Hepatic stellate cell (primary cell): ENCODE measurements at places on chromosomes 1 and 21.

DNA sequence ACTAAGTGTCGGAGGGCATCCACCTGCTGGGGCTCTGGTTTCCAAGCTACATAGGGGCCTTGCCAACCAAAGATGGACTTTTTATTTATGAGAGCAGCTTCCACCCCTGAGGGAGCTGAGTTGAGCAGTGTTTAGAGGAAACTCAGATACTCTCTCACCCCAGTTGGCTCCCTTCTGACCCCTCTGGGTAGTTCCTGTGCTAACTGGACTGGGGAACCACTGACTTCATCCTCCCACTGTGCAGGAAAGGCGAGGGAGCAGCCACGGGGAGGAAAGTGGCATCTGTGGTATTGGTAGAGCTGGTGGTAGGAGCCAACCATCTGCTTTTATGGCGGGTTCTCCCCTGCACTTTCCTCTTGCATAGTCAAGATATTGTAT is 70.4 kb downstream of the MPZL1 start:
- no peak for DNase-seq

DNA sequence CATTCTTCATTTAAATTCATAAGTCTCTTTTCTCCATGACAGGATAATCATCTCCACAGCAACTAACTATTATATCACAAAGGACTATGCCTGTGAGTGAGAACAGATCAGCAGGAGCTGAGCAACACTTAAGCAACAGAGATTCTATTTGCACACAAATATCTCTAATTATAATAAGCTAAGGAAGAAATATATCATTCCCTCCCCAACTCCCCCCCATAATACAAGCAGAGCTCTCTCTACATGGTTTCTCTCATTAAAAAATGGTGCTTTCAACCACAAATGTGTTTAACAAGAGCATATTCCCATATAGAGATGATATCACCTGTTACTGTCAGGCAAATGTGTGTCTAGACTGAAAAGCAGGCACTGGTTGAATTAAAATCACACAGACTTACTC is 34.5 kb upstream of the NIBAN1 start:
- DNase-seq, result no peak

DNA sequence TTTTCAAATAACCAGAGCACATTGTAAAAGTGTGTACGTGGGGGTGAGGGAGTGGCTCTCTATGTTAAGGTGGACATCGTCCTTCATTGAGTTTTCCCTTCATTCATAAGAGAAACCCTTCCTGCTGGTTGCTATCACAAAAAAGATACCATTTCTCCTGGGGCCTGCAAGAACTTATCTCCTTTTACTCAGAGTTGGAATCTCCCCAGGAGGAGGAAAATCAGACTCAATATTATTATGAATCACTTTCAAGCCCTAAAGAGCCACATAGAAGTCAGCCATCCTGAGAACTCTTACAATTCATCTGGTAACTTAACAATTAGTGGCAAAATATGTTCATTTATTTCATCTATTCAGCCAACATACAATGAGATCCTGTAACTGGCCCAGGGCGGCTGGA is 27.1 kb upstream of the TGFBR3 start:
- no peak for DNase-seq

GRCh38 chr21:17930093-17930492 is 110.9 kb upstream of the C21orf91 start:
- no peak for DNase-seq

DNA sequence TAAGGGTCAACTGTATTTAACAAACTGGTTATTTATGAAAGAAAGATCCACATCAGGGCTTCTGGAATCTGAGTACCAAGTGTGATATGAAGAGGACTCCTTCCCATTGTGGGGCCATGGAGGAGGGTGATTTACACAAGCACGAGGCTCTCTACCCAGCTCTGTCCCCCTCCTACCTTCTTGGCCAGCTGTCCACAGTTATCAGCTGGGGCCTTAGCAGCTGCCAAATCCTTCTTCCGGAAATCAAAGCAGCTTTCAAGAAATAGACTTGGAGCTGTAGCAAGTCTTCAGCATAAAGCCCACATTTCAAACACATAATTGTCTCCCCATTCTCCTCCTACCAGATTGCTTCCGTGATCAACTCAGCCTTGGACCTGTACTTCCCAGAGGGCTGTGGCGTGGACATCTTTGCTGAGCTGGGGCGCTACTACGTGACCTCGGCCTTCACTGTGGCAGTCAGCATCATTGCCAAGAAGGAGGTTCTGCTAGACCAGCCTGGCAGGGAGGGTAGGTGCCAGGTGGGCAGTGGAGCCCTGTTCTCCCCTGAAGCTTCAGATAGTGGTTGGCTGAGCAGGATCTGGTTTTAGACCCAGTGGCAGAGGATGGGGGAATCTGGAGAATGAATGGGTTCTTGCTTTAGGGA is 15.5 kb downstream of the AZIN2 start:
- no peak for DNase-seq

GRCh38 chr1:209854196-209854595 is 26.4 kb downstream of the UTP25 start:
- no peak for DNase-seq
